Stimulated activated CD4-positive, alpha-beta T cell treated with anti-CD3 and anti-CD28 coated beads, Interleukin-4, amount 100 ng/mL, for 24 hours (primary cell): ENCODE measurements at places on chromosomes 1 and 21.
A peak's percentile ranks its signal among the peaks of the same experiment; 100 is the strongest.

GRCh38 chr1:9340864-9341263, 48.2 kb downstream of the SPSB1 start:
- no peak for DNase-seq

DNA sequence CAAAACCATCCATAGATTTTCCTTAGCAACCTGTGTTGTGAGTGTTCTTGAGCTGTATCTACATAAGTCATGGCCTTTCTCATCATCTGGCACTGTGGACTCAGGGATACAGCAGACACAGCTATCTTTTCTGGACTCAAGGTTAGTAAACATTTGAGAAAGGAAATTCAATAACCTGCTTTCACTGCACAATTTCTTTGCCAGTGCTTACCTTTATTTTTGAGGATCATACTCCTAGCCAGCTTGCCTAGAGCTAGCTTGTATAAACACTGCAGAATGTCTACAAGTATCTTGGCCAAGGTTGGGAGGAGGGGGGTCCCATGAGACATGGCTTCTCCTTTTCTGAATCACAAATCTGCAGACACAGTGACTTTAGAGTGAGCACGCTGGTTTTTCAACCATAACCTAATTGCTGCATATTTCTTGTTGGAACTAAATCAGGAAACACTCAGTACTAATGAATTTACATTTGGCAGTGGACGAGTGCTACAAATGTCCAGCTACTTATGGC, 27.2 kb downstream of the ADAMTS5 start:
- DNase-seq: no peak

DNA sequence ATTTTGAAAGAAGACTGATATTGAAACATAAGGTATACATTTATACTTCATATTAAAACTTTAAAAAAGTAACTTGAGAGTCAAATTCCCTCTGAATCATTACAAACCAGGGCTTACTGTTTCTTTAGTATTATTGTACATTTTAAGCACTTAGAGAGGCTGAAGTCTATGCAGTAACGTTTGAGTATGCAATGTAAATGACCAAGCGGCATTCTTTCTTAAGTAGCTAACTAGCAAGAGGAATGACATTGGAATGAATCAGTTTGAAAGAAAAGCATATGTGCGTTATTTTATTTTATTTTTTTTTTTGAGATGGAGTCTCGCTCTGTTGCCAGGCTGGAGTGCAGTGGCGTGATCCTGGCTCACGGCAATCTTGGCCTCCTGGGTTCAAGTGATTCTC, 24.3 kb downstream of the WNT2B start:
- DNase-seq: no peak

GRCh38 chr1:198253668-198254067, 96.9 kb downstream of the NEK7 start:
- no peak for DNase-seq

- no peak for DNase-seq
These were observed 64.4 kb downstream of the KCTD3 start for GRCh38 chr1:215631489-215631888.

DNA sequence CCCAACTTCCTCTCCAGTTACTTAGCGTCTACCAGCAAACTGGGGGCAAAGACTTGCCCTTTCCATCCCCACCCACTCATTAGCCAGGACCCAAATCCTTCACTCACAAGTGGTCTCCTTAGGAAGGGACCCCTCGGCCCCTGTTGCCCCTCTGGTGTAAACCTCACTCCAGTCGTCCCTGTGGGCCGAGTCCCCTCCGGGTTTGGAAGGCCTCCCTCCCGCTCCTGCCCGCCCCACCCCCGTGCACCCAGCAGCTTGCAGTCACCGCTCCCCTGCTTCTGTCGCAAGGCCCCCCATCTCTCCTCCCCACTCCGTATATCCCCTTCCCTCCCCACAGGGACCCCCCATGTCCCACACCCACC, 1.2 kb downstream of the EFHD2 start:
- DNase-seq: no peak

DNA sequence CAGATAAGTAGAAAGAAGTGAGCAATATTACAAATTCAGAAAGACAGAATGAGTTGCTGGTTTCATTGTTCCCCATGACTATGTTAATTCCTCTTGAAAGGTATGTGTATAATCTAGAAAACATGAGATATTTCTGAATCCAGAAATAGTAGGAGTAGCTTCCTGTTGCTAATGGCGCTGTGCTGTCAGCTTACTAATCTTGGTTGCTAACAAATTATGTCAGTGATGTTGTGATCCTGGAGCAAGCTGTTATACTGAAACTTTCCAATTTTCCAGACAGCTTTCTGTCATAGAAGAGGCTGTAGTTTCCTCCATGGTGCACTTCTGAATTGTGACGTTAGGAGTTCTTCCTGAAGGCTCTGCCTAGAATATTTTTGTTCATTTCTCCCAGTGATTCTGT, 372.3 kb downstream of the USP25 start:
- DNase-seq: no peak

- peak; percentile 21 for DNase-seq
These were observed 103.7 kb upstream of the NFIA start for GRCh38 chr1:60978421-60979357.

DNA sequence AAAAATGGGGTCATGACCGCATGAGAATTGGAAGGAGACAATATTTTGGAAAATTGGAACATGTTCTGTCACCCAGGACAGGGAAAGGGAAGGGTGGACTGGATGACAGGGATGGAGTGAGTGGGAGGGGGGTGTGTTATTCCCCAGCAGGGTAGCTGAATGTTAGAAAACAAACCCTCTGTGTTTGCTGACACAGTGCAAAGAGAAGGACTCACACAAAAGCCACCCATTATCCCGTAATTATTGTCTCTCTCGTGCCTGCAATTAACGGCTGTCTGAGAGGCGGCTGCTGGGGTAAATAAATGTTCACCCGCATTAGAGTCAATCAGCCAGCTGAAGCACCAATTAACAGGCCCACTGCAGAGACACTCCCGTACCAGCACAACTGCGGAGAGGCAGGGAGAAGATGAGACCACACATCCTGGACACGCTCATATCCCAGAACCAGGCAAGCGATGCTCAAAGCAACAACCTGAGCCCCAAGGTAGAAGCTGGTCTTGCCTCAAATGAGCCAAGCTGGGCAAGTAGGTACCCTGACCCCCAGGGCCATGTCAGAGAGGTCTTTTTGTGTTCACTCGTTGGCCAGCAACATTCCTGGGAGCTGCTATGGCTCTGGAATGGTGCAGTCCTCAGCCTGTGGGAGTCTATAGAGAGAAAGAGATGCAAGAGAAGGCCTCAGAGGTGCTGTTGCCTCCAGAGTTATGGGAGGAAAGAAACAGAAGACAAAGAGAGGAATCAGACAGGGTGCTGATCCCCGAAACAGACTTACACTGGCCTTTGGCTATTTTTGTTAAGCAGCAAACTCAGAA, 19.4 kb downstream of the PLEKHA6 start:
- DNase-seq: no peak

DNA sequence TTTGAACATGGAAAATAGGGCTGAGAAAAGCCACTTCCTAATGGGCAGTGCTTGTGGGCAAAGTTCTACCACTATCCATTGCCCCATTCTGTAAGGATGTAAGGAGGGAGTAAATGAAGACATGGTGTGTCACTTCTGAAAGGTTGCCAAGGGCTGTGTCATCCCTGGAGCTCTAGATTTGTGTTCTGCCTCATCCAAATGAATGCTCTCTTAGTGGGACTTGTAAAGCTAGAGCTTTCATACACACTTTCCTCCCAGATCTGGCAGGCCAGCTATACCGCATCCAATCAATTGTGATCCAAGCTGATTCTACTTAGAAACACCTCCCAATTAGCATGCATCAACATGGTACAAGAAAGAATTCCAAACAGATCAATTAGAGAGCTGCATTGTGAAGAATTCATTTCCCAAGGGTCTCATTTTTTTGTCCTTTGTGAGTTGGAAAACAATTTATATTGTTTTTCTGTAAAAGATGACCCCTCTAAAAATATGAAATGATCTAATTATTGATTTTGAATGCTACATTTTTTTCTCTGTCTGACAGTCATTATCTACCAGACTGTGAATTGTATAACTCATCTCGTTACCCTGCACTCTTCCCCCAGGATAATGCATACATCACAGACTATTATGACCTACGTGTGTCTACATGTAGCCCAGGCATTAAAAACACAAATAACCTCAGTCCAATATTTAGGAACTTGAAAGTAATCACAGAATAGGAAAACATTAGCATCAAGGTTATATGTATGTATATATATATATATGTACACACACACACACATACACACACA, 117.1 kb upstream of the DUSP10 start:
- no peak for DNase-seq

- no peak for DNase-seq
These were observed 15.1 kb upstream of the JUN start for GRCh38 chr1:58798910-58799442.

GRCh38 chr1:78831731-78832360, 174.7 kb downstream of the ADGRL4 start:
- DNase-seq: no peak

DNA sequence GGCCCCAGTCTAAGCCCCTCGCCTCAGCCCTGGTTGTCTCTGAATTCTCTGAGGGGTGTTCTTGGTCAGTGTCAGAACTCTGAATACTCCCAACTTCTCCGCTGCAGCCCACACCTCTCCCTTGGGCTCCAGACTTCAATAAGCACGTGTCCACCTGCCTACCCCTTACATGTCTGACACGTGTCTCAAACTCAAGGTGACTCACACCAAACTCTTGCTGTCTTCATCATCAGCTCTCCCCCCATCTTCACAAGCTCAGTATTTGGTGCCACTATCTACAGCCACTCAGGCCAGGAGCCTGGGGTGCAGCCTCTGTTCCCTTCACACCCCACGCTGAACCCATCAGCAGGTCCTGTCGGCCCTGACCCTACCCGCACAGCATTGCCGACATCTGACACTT, 18.8 kb upstream of the UBXN10 start:
- no peak for DNase-seq

DNA sequence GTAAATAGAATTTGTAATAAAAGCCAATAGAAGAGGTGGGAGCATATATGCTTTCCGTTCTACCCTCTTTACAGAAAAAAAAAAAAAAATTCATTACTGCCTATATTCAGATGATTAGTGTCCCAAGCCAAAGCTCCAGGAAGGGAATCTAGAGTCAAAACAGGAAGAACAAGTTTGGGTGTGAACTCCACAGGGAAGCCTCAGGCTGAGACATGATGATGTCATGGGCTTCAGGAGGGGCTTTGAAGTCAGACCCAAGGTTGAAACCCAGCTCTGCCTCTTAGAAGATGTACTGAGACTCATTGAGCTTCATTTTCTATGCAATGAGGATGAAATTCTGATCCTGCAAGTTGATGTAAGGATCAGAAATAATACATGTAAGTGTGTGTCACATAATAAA, 250.0 kb upstream of the ADGRL2 start:
- DNase-seq: no peak

GRCh38 chr1:57296726-57297250, 127.1 kb downstream of the DAB1 start:
- no peak for DNase-seq

- DNase-seq: peak; percentile 18
These were observed 19.7 kb upstream of the ALDH9A1 start for GRCh38 chr1:165717918-165718515.

DNA sequence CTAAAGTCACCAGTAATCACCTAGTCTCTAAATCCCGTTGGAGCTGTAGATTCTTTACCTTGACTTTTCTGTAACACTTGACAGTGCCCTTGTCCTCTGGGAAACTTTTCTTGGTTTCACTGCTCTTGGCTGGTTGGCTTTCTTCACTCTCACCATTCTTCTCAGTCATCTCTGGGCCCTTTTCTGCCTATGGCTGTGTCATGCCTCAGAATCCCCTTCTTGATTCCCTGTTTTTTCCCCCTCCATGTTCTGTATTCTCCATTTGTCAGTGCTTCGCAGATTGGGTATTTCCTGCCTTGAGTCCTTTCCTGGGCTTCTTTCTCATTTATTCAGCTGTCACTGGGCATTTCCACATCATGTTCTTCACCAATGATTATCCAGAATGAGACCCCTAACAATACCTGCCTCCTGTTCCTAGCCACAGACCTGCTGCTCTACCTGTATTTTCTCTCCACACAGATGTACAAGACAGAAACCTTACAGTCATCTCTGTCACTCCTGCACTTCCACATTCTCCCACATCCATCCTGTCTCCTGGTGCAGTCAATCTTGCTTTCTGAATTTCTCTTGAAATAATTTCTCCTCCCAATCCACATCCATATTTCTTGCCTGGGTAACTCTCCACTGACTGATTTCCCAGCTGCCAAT, 14.7 kb downstream of the UCK2 start:
- no peak for DNase-seq

- no peak for DNase-seq
These were observed 26.4 kb downstream of the ELF3 start for GRCh38 chr1:202036595-202037387.

DNA sequence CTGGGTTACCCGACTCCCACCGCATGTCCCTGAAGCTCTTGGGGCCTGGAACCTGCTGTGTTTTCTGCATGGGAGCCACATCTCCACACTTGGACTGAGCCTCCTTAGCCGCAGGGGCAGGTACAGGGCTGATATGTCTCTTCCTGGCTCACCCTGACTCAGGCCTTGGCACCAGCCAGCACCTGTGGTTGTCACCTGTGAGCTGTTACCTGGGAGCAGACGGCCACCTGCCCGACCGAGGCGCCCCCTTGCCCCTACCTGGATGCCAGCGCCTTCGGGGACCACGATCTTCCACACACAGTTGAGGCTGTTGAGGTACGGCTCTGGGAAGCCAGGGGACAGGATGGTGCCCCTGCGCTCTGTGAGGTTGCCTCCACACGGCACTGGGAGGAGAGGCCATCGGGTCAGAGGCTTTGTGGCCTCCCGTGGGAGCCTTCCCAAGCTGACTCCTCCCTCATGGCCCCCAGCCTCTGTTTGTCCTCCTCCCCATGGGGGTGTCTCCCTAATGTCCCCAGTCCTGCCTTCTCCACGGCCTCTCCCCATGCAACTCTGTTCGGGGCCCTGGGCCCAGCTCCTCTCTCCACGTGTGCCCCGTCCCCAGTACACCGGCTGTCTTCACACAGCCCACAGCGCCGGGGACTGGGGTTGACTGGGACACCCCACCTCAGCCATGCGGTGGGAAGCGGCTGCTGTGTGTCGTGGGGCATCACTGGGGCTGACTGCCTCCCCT, 152.0 kb downstream of the ZSCAN20 start:
- no peak for DNase-seq

DNA sequence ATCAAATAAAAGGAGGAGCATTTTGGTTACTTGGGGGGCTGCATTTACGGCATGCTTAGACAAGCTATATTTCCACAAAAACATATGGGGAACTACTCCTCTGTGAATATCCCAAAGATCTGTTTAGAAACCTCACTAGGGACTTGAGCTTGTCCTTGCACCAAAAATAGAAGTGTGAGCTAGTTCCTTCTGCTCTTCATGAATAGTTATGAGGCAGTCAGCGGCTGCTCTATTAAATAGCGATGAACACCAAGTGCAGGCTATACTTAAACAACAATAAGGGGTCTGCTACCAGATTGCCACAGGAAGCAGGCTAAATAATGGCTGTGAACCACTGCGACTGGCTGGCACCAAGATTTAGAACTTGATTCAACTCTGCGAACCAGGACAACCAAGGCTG, 190.1 kb downstream of the PCP4 start:
- DNase-seq: no peak
